ENCODE measurements at places on chromosomes 1 and 21.

GRCh38 chr1:171486048-171486519, 754 bp downstream of the PRRC2C start:
- peak overlapping the region; percentile 91 for H3K27ac ChIP-seq
- H3K36me3 ChIP-seq, result peaks cover 31% of the 10 kb centered on the region

- H3K27ac ChIP-seq, result no peak overlapping the region
- no peaks in the 10 kb centered on the region for H3K4me1 ChIP-seq
- H3K36me3 ChIP-seq, result no peaks in the 10 kb centered on the region
- DNase-seq, result no peak
Measured at GRCh38 chr1:67898033-67898726, 64.9 kb upstream of the GNG12 start.

DNA sequence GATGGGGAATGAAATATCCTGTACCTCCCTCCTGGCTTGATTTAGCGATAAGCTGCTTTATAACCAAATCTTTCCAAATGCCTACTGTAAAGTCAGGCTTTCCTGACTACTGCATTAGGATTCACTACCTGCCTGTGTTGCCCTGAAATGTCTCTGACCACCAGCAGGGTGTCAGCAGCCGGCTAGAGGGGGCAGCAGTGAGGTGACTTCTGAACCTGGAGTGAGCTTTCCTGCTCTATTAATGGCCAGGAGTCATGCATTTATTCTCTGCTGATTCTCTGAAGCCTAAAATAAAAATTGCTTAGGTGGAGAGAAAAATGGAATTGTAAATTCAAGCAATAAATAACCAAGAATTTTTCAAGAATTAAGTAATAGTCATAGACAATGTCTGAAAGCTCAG, 2.5 kb downstream of the BACE2 start:
- H3K4me3 ChIP-seq, result no peak overlapping the region
- H3K27ac ChIP-seq, result no peak overlapping the region
- peaks cover 55% of the 10 kb centered on the region for H3K27me3 ChIP-seq

DNA sequence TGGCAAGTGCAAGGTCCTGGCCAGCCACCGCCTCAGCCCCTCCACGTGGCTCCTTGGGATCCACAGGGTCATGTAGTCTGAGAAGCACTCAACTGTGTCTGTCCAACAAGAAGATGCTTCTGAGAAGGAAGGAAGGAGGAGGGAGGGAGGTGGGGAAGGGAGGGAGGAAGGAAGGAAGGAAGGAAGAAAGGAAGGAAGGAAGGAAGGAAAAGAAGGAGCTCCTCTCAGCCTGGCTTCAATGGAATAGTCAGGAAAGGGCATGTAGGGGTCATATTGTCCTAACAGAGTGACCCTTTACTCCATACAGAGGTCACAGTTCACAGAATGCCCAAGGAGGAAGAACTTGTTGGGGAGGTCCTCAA, 42.5 kb upstream of the TARDBP start:
- no peak for DNase-seq
- H3K4me1 ChIP-seq, result peaks cover 20% of the 10 kb centered on the region
- no peaks in the 10 kb centered on the region for H3K36me3 ChIP-seq
- no peak overlapping the region for H3K4me3 ChIP-seq

- no peaks in the 10 kb centered on the region for H3K36me3 ChIP-seq
- no peak for DNase-seq
- peaks cover 11% of the 10 kb centered on the region for H3K4me1 ChIP-seq
- H3K4me3 ChIP-seq, result no peak overlapping the region
- no peak overlapping the region for H3K27ac ChIP-seq
Measured at GRCh38 chr1:204326771-204327300, 32.9 kb downstream of the PLEKHA6 start.

DNA sequence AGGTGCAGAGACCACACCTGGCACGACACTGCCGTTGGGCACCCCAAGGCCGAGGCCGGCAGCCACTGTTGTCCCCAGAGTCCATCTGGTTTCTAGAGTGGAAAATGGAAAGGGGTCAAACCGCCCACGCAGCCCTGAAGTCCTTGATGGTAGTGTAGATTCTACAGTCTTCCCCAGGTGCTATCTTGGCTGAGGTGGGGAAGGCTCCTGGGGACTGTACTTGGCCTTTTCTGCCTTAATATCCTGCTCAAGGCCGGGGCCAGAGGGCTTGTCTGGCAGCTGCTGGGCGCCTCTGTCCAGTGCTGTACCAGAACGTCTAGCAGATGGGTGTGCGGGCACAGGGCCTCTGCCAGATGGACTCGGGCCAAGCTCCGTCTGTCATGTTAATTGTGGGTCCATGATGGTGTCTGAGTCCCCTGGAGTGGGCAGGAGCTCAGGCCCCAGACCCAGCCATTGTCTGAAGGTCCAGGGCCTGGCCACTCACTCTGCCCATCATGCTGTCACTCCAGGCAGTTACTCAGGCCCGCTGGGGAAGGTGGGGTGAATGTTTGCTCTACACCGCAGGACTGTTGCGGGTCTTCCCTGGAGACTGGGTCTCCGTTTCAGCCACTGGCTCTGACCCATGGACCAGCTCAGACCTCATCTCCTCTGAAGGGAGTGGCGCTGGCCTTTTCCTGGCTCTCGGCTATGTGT, 161.9 kb upstream of the COL6A1 start:
- peak; percentile 41 for DNase-seq
- H3K27me3 ChIP-seq, result peaks cover 23% of the 10 kb centered on the region
- H3K4me3 ChIP-seq, result no peak overlapping the region
- peaks cover 36% of the 10 kb centered on the region for H3K4me1 ChIP-seq

GRCh38 chr1:235100194-235100772, 28.4 kb downstream of the TOMM20 start:
- peaks cover 3% of the 10 kb centered on the region for H3K36me3 ChIP-seq
- no peak overlapping the region for H3K4me3 ChIP-seq
- H3K27me3 ChIP-seq, result peaks cover 5% of the 10 kb centered on the region
- H3K27ac ChIP-seq, result no peak overlapping the region
- DNase-seq, result no peak

- no peak for DNase-seq
- H3K27ac ChIP-seq, result no peak overlapping the region
- peaks cover 45% of the 10 kb centered on the region for H3K4me1 ChIP-seq
- no peaks in the 10 kb centered on the region for H3K27me3 ChIP-seq
Measured at GRCh38 chr1:15881961-15882360, 34.5 kb downstream of the SPEN start.

DNA sequence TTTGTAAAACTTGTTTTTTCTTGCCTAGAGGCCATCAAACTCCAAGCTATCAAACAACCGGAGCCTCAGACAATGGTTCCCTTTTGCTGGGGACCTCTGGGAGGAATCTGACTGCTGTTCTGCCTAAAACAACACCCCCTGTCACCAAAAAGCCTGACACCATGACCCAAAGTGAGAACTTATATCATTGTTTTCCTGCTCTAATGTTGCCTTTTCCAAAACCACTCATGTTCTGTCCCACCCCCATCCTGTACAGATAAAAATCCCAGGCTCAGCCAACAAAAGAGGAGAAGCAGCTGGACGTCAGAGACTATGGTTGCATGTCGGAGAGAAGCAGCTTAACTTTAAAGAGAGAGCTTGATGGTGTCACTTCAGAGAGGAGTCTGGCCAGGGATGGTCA, 327.2 kb upstream of the CXADR start:
- no peaks in the 10 kb centered on the region for H3K36me3 ChIP-seq
- H3K27me3 ChIP-seq, result no peaks in the 10 kb centered on the region
- no peak for DNase-seq
- H3K27ac ChIP-seq, result no peak overlapping the region
- no peak overlapping the region for H3K4me3 ChIP-seq

GRCh38 chr21:26140926-26141325, 29.6 kb downstream of the APP start:
- H3K4me3 ChIP-seq, result no peak overlapping the region
- no peaks in the 10 kb centered on the region for H3K36me3 ChIP-seq
- no peaks in the 10 kb centered on the region for H3K27me3 ChIP-seq
- no peak for DNase-seq

DNA sequence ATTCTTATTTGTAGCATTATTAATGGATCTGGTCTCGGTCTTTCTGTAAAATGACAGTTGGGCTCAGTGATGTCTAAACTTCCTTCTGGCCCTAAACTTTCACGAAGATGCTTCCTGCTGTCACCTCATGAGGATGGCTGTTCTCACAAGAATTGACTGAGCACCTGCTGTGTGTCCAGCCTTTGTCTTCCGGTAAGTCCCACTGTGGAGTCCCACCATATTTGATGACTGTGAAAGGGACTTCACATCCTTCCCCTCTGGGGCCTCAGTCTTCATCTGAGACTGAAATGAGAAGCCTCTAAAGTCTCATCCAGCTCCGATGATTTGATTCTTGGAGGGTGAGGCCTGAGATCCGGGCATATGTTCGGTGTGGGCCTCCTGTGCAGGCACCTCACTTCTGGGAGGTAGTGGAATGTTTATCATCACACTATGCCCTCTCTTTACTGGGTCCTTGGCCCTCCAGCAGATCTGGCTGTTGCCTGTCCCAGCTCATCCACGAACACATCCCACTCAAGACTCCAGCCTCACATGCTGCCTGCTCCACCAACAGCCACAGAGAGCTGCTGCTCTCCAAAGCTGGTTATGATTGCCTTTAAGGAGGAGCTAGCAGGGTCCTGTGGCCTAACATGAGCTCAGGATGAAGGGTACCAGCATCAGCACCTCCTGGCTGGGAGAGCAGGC, 95.8 kb downstream of the KCNN3 start:
- H3K27me3 ChIP-seq, result peaks cover 9% of the 10 kb centered on the region
- H3K4me3 ChIP-seq, result no peak overlapping the region
- DNase-seq, result no peak
- peaks cover 3% of the 10 kb centered on the region for H3K36me3 ChIP-seq
- no peak overlapping the region for H3K27ac ChIP-seq

GRCh38 chr1:92411511-92411910, 75.2 kb downstream of the GFI1 start:
- no peak overlapping the region for H3K4me3 ChIP-seq
- H3K36me3 ChIP-seq, result no peaks in the 10 kb centered on the region
- no peak for DNase-seq
- H3K27ac ChIP-seq, result no peak overlapping the region
- H3K4me1 ChIP-seq, result peaks cover 35% of the 10 kb centered on the region

DNA sequence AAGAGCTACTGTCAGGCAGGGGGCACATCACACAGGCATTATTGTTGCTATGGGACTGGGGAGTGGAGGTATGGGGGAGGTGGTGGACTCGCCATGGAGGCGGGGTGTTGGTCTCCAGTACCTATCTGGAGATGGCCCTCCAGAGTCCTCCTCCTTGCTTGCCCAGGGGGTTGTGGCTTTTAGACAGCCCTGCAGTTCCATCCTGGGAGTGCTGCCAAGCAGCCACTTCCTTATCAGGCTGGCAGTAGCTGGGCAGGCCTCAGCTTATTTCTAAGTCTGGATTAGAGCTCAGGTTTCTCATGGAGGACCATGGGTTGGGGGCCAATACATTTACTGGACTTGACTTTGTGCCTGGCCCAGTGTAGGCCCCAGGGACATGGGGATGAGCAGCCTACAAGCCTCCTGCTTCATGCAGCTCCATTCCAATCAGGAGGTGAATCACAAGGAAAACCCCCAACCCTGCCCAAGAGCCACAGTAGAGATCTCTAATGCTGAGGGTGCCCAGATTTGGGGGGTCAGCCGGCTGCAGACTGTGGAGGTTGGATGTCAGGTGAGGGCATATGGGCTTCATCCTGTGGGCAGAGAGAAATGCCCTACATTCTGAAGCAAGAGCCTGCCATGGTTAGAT, 210.7 kb upstream of the EDN2 start:
- peaks cover 23% of the 10 kb centered on the region for H3K4me1 ChIP-seq
- no peak for DNase-seq
- H3K36me3 ChIP-seq, result no peaks in the 10 kb centered on the region
- no peak overlapping the region for H3K27ac ChIP-seq

DNA sequence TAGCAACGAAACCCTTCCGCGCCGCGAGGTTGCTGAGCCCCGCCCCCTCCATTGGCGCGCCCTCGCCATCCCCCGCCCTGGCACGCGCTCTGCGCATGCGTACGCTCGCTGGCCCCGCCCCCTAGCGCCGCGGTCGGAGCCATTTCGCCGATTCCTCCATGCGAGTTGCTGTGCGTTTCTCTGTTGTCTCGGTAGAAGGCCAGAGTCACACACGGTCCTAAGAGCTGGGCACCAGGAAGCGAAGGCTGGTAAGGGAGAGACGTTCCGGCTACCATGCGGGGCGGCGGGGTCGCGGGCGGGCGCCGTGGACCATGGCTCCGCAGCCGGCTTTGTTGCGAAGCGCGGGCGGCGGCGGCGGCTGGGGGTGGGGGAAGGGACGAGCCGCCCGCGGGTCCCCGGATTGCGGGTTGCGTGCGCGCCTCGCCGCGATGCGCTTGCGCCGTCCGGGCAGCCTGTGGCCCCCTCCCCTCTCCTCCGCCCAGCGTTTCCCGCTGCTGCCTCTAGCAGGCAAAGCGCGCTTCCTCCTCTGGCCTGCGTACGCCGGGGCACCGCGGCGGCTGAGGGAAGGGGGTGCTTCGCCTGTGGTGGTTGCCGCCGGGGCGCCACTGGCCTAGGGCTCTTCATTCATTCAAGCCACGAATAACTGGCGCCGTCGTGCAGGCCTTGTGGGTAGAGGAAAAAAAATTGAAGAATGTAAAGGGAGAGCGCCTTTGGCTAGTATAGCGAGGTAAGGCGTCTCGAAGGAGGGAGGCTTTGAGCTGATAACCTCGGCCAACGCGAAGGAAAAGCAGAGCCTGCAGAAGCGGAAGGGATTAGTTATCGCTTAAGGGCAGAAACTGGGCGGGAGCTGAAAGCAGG, at the start of gene DHX9:
Gene DHX9, plus strand, starts transcription at position 139 of the 858 bp plus-strand sequence. CDS start 3,220 bp downstream, outside the sequence.
- peak within 1 kb of the TSS; percentile 96 for H3K27ac ChIP-seq
- peak within 1 kb of the TSS; percentile 95 for H3K4me3 ChIP-seq
- DNase-seq, result peak; percentile 95

DNA sequence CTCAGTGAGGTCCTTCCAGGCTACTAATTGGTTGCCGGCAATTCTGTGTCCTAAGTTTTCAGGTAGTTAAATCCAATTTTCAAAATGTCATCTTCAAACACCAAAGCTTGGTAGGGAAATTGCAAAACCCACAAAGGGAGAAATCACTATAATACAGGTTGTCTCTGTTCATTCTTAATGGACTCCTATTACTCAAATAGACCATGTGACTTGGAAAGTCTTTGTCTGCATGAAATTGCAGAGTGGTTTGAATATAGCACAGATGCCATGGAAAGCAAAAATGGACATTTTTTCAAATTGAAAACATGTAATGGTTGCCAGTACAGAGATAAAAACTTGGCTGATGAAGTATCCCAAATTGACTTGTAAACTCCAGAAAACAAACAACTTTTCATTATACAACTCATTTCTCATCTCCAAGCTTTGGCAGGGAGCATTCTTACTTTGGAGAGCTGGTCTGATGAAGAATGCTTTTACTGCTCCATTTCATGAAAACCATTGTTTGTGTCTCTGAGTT, 169.5 kb upstream of the PKN2 start:
- H3K36me3 ChIP-seq, result no peaks in the 10 kb centered on the region
- no peak for DNase-seq
- H3K4me3 ChIP-seq, result no peak overlapping the region
- peaks cover 7% of the 10 kb centered on the region for H3K27me3 ChIP-seq

- H3K4me1 ChIP-seq, result peaks cover 9% of the 10 kb centered on the region
- no peak overlapping the region for H3K27ac ChIP-seq
- no peak for DNase-seq
- H3K4me3 ChIP-seq, result no peak overlapping the region
- H3K27me3 ChIP-seq, result peaks cover 74% of the 10 kb centered on the region
Measured at GRCh38 chr1:212515329-212515760, 82.6 kb downstream of the NENF start.

DNA sequence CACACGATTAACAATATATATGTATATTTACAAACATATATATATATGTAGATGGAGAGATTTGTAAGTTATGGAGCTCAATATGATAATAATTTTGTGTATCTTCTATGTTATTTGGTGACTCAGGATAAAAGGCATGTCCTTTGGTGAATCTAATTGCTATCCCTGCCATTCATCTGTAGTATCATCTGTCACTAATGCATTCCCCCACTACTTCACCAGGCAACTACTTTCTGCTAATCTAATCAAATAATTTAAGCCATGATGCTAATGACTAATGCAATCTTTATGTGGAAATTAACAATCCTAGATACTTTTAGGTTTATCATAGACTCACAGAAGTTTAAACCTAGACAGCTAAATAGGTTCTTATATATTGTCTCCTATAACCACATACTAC, 1074.5 kb downstream of the PLA2G4A start:
- H3K27ac ChIP-seq, result no peak overlapping the region
- no peak overlapping the region for H3K4me3 ChIP-seq
- no peaks in the 10 kb centered on the region for H3K4me1 ChIP-seq
